Chondrocyte (in vitro differentiated cells): ENCODE measurements at places on chromosomes 4 and X. TPM values are rescaled to one million over a fixed set of nuclear protein-coding genes. Genes with fewer than 3 reads are reported as not detected.
A peak's percentile ranks its signal among the peaks of the same experiment; 100 is the strongest.

Gene BEX2
- 1.7 to 7.3 TPM (median 6.9 TPM) in 3 replicates for total RNA-seq

GRCh38 chr4:73735231-73735630 lies 5.1 kb upstream of the CXCL8 start:
- DNase-seq = no peak

DNA sequence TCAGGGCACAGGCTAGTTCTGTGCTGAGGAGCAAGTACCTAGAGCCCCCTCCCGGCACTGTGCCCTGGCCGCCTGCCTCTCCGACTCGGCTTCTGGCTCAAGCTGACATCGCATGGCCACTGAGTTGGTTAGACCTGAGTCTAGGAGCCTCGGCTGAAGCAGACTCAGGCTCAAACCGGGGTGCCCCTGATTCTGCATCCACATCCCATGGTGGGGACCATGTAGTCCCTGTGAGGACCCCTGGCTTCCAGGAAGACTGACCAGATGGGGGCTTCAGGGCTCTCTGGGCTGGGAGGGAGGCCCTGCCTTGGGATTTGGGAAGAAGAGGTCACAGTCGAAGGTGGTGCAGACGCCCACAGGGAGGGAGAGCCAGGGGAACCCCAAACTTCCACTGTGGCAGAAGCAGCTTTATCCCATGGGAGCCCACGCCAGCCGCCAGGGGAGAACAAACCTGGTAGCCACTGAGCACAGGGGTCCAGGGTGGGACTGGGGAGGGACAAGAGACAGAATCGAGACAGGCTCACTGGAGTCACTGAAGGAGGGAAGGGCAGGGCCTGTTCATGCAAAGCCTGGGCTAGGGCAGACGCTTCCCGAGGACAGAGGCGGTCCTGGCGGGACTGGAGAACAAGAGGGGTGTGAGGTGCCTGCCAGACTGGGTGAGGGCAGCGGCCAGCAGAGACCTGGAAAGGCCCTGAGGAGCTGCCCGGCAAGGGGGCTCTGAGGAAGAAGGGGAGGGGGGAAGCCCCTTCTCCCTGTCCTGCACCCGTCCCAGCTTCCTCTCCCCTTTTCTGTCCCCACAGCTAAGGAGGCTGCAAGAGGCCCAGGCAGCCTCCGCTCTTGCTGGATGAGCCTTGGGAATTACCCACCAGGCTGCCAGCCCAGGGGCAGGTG lies 1.1 kb downstream of the PDE6B start:
- DNase-seq = peak; percentile 77

Gene TEX13C
- total RNA-seq = not detected in 3 replicates
